ENCODE measurements at places on chromosomes 12 and 14.

GRCh38 chr14:24425704-24426103 lies 3.8 kb downstream of the CBLN3 start:
- DNase-seq = no peak

- DNase-seq = no peak
Observed at GRCh38 chr12:95605875-95606274, 54.6 kb upstream of the USP44 start.

- DNase-seq = no peak
Observed at GRCh38 chr14:73240816-73241480, 3.6 kb downstream of the PAPLN start.

DNA sequence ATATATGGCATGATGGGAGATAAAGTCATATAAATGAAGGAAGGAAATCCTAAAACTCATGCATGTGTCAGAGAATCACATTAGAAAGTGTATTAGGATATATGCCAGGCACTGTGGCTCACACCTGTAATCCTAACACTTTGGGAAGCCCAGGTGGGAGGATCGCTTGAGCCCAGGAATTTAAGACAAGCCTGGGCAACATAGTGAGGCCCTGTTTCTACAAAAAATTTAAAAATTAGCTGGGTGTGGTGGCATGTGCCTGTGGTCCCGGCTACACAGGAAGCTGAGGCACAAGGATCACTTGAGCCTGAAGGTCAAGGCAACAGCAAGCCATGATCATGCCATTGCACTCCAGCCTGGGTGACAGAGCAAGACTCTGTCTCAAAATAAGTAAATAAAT lies 130.3 kb upstream of the ARID2 start:
- no peak for DNase-seq

GRCh38 chr12:118055865-118056773 lies 4.9 kb downstream of the WSB2 start:
- no peak for DNase-seq

DNA sequence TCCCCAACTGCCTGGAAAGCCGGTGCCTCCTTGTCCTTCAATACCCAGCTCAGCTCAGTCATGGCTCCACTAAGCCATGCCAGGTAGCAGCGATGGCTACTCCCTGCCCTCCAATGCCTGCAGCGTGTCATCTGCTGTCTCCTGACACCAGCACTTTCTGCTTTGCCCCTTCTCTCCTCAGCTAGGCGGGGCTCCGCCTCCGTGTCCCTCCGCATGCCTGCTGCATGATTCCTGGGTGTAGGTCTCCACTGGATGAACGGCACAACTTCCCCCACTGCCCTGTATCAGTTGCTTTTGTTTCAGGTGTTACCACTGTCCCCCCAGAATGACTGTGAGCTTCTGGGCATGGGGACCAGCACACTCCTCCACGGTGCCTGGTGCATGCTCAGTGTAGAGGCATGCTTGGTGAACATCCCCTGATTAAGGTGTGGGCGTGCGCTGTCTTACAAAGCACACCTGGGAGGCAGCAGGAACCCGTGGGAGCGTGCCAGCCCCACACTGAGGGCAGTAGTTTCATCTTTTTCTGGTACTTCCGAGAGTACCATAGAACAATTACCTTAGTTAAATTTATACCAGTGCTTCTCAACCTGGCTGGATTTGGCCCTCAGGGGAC lies 179.4 kb upstream of the PRMT8 start:
- DNase-seq = no peak

DNA sequence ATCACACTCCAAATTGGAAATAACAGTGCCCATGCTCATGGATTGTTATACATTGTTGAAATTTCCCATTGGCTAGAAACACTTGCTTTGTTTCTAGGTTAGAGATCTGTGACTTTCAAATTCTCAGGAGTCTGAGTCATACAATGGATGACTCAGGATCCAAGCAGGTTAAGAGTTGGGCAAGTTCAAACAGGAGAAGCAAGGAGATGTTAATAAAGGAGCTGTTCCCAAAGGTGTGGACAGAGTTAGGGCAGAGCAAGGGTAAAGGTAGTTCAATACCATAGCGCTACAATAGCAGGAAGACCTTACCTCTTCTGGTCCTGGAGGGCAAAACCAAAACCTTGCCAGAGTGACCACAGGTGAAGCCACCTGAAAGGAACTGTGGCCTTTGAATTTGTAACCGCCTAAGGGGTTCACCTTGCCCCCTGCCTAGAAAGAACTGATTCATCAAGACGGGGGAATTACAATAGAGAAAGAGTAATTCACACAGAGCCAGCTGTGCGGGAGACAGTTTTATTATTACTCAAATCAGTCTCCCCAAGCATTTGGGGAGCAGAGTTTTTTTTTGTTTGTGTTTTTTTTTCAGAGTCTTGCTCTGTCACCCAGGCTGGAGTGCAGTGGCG lies 4.2 kb upstream of the AMN1 start:
- no peak for DNase-seq

DNA sequence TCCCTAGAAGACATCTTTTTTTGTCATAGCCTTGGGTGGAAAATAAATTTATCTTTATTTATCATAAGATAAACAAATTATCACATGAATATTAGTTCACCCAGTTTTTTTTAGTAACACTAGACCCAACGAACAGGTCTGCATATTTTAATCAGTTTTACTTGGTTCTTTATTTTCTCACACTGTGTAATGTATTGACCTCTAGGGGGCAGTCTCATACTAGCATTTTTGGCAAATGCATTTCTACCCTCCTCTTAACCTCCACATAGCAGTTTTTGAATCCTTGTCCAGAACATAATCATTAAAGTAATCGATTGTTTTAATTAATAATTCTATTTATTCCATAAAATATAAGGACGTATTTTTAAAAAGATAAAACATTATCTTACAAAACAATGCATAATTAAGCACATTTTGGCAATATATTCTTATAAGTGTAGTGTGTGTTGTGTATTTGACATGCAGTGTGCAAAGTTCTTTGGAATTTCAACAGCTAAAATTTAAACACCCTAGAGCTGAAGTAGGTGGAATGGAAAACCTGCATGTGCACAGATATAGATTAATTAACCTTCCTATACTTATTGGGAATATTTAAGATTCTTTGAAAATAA lies 31.6 kb upstream of the PTPRQ start:
- DNase-seq = peak; percentile 39
